ENCODE measurements at places on chromosomes 2 and 18. TPM values are rescaled to one million over a fixed set of nuclear protein-coding genes. Genes with fewer than 3 reads are reported as not detected.

DNA sequence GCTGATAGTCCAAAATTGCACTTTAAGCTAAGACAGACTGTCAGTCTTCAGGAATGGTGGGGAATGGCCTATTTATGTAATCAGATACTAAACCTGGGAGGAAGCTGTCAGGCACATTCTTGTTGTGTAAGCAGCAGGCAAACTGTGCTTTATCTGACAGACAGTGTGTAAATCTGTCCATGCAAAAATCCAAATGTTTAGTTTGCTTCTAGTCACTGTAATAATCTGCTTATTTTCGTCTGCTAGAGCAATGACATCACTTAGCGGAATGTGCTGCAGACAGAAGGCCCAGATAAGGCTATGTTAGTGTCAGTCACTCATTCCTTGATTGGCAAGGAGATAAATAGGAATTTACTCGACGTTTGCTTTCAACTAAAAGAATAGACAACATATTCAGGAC lies 263.5 kb downstream of the ZNF407 start:
- no peak for DNase-seq

DNA sequence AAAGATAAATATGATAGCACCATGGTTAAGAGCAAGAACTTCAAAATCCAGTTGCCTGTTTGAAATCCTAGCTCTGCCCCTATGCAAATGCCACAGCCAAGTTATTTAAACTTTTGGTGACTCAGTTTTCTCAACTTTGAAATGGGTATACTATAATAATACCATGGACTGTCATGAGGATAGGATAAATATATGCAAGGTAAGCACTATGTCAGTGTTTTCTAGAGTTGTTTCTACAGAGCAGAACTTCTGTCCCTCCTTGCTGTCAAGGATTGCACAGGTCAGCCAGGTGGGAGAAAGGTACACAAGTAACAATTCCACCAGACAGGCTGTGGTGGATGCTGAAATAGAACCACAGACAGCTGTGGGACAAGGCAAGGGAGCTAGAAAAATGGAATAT lies 55.7 kb upstream of the BOD1L2 start:
- DNase-seq = no peak

DNA sequence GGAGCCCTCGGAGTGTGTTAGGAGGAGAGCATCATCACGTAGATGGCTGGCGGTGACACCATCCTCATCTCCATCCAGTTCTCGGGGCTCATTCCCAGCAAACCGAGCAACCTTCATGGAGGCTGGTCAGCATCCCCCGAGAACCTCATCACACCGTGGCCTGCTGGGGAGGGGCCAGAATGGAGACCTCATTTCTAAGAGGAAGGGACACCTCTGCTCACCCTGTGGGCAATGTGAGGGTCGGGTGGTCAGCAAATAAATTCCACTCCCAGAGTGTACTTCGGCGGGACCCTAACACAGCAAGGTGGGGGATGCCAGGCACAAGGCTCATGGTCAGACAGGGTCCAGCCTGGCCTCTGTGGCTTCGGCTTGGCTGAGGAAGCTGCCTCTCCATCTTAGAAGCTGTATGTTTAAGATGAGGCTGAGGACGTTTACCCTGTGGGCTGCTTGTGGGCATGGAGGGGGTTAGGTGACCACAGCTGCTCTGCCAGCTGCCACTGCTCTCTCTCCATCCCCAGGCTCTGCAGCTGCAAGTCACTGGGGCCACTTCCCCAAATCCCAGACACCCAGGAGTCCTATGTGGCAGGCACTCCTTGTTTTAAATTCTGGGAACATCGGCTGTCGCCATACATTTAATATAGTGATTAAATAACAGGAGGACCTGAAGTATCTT lies 56.5 kb upstream of the PXDN start:
- no peak for DNase-seq

GRCh38 chr18:69648486-69648885 lies 247.8 kb downstream of the DOK6 start:
- DNase-seq = no peak

DNA sequence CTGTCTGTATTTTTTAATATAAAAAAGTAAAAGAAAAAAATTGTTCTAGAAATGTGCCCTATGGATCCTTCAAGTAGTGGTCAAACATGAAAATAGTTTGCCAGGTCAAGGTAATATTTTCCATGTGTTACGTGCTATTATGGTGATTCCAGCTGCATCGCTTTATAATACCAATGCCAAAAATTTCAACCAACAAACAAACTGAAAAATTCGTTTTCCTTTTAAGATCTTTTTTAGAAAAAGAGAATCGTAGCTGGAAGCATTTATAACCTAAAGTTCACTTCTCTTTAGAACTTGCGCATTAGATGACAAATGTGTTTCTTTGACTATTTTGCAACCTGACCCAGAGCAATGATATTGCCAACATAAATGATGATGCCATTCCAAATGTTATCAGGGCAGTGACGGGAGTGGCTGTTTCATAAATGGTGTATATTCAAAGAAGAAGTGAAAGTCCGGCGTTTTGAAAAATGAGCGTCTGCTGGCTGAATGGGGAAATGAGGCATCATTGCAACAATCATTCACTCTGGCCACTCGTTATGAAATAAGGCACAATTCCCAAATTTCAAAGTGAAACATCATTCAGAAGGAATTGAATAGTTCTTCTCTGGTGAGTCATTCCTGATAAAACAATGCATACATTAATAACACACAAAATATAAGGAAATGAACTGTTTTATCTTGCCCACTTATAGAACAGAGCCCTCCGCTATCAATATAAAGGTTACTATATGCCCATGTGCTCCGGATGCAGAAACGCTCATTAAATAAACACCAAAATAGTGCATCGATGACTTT lies 297.4 kb downstream of the TGIF1 start:
- no peak for DNase-seq

DNA sequence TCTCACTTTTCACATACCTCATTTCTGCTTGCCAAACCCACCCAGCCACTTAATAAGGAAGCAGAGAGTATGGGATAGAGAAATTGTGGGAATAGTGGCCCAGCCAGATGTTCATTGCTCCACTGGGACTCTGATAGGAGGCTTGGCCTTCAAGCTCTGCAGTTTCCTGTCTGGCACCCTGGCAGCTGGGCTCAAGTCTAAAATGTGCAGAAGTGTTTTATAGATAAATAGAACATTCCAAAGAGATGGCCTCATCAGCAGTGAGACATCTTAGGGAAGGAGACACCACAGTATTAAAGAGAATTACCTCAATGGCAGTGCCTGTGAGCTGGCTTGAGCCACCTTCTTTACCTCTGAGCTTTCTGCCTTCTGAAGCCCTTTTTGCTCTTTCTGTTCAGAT lies 24.7 kb downstream of the COPS7B start:
- DNase-seq = no peak

DNA sequence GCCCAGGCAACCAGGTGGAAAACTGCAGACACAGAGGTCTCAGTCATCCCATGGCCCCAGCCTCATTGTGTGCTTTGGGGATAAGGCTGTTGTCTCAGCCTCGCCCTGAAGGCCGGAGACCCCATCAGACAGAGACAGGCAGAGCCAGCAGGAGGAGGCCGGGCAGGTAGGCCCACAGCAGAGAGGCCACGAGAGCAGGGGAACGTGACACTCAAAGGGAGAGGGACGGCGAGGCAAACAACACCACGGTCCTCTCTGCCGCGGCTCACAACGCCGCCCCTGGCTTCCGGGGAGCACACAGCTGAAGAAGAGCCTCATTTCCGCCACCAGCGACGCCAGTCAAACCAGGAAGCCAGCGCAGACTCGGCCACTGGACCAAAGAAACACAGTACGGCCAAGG lies 103.3 kb downstream of the ZNF516 start:
- DNase-seq = no peak

Gene TMEM182
- 3.6 TPM for total RNA-seq

Gene UBE2E3
- 89.1 TPM for total RNA-seq

Gene GKN1
- total RNA-seq = not detected

Gene KCNJ13
- total RNA-seq = not detected

Gene CRYGD
- total RNA-seq = not detected

Gene STEAP3
- total RNA-seq = 15.9 TPM

Gene FBLN7
- total RNA-seq = 1.4 TPM

Gene CFC1
- 0.22 TPM for total RNA-seq
